ENCODE measurements at places on chromosomes 3 and 15.
A peak's percentile ranks its signal among the peaks of the same experiment; 100 is the strongest.

GRCh38 chr3:56135941-56136340 lies 332.3 kb downstream of the ERC2 start:
- DNase-seq = no peak

- no peak for DNase-seq
Measured at GRCh38 chr3:13338996-13339395, 81.1 kb downstream of the NUP210 start.

GRCh38 chr3:58528629-58529028 lies 8.4 kb downstream of the ACOX2 start:
- DNase-seq = no peak

DNA sequence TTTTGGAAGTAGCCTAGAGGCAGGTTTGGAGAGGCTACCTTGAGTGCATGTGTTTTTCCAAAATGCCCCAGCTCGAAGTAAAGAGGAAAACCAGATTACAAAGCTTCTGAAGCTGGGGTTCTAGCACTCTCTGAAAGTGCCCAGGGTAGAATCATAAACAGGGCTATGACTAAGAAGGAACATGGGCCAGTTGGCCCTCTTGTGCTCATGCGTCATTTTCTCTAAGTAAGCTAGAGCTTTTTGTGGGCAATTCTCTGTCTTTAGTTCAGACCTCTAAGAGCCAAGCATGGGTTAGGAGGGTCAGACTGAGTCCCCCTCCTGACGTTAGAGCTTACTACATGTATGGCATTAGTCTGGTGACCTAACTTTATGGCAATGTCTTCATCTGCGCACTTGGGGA lies 129.5 kb upstream of the UMPS start:
- no peak for DNase-seq

GRCh38 chr15:32956711-32957110 lies 237.8 kb downstream of the FMN1 start:
- DNase-seq = no peak

DNA sequence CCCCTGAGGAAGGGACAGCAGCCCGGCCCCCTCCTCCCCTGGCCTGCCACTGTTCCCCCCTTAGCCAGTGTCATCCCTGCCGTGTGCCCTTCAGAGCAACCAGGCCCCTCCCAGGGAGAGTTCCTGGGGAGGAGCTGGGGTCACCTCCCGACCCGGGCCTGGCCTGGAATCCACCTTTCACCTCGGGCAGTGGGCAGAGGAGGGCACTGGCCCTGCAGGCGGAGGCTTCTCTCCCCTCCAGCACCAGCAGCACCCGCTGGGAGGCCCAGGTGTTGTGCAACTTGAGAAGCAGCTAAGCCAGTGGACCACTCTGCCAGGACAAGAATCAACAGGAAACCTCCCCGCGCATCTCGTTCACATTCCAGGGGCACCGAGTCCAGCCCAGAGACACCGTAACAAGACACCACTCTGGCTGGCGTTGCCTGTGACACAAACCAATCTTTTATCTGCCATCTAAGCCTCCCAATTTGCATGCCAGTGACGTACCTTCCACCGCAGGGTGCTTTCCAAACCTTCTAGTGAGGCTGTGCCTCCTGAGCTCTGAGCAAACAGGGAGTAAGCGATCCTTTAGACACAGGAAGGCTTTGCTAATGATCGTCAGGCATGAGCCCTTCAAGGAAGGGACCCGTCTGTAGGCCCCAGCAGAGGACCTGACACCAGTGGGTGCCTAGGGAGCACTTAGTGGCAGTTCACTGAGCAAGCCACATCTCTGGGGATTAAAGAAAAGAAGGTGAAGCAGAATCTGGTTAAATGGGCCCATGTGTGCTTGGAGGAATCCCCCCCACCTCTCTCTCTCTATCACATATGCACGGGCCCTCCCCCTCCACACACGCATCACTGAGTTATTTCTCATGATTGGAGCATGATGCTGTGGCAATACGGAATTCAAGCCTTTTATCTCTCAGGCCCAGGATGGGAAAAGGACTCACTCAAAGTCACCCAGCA lies 98.9 kb upstream of the TLE3 start:
- DNase-seq = no peak

DNA sequence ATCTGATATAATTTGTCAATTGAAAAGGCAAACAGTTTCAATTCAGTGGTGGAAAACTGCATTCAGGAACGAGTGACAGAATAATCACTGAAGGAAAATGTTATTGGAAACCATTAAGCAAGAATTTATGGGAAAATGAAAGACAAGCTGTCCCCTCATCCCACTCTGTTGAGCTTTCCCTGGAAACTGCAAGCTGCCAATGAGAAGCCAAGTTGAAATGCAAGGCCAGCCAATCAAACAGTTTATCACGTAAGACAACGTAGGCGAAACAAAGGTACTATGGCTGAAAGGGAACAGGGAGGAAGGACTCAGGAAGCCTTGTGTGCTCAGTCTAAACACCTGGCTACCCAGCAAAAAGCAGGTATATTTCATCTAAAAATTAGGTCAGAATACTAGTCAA lies 187.9 kb upstream of the ATP10A start:
- DNase-seq = no peak

DNA sequence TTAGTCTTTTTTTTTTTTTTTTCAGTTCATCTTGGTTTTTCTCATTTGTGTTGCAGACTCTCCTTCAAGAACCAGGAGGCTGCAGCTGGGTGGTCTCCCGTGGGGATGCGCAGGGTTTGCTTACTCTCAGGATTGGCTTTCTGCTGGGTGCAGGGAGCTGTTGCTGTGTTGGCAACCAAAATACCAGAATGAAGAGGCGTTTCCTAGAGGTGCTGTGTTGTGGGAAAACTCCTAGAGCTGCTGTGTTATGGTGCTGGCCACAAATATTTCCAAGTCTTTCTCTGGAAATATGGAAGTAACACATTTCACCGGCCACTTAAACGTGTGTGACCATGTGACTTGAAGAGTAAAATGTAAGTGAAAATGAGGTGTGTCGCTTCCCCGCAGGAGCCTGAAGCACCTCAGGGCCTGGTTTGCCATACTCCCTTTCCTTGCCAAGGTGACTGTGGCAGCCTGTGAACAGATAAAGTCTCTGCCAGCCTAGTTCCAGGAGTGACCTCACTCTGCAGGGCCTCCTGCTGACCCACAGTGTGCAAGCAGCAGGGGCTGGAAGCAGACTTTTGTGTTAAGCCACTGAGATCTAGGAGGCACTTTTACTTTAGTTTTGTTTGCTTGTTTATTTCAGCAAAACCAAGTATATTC lies 258.9 kb downstream of the ADAMTS17 start:
- DNase-seq = no peak

DNA sequence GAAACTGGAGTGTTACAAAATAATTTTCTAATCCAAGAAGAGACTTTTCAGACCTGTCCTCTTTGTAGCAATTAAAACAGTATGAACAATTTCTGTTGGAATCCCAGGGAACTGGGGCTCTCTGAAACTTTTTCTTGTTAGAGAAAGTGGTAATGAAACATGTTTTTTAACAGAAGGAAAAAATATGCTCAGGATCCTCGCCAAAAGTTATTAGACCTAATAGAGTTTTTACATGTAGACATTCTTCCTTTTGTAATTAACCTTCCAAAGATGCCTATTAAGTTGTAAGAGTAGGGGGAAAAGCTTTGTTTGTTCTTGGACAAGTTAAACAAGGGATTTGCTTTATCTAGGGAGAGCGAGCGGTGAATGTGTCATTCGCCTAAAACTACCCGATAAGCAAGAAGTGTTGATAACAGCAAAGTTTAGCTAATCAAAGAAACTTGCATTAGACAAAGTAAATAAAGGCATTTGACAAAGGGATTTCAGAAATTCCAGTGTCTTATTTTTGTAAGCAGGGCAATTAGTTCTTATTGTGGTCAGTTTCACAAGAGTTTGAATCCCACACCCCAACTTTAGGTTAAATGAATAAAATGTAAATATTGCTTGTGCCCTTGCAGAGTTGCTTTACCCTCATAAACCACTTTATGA lies 2.3 kb downstream of the RARB start:
- DNase-seq = no peak

DNA sequence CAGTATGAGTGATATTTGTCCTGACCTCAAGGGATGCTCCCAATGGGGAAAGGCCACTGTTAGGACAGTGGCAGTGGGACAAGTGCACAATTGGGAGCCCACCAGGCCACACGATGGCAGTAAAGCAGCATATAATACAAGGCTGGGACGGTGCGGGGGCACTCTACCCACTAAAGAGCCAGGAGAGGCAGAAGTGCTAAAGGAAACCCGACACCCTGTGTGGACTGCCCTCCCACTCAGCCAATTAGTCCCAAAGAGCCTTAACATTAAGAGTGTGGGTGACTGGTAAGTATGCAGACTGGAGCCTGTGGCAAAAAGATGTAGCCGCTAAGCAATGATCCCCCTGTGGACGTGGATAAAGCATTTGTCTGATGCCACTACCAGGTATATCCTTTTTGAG lies 8.2 kb upstream of the ZNF589 start:
- DNase-seq = peak; percentile 39

DNA sequence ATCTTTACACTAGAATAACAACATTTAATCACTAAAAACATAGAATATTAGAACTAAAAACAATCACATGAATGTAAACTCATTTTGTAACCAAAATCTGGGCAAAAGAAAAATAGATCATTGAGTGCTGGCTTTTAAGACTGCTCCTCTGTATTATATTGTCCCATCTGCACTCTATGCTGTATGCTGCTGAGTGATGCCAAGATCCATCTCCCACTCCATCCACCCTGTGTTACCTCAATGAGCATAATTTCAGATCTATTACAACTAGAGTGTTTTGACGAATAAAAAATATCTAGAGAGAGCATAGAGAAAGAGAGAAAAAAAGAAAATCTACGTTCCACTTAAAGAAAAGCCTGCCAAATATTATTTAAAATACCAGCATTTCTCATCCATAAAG lies 1060.4 kb downstream of the ZPLD1 start:
- no peak for DNase-seq

DNA sequence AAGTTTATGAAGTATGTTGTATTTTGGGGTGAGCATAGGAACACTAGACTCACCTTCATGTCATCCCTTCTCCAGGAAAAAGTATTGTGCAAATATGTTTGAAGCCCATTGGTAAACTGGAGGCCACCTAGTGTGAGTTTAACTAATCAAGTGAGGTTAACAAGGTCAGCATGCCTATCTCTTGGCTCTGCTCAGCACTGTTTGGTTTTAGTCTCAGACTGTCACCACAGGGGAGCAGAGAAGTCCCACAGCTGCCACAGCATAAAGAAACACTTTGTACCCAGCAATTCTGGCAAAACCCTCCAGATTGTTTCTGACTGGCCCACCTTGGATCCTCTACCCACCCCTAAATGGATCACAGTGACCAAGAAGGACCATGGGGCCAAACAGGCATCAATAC lies 152.7 kb downstream of the FEZF2 start:
- no peak for DNase-seq

DNA sequence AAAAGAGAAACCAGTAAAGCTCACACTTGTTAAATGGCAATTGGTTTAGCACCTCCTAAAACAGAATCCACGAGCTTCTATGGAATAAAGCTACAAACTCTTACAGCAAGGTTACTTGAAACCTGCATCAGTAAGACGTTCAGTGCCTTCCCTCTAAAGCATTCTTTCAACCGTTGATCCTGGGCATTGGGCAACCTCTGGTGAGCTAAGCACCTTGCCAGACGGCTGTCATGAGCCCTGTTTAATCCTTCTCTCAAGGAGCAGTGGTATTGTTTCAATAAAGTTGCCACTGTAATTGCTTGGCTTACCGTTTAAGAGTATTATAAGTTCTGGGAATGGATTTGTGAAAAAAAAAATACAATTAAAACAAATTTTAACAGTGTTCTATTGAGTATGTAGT lies 75.0 kb downstream of the COL8A1 start:
- no peak for DNase-seq

DNA sequence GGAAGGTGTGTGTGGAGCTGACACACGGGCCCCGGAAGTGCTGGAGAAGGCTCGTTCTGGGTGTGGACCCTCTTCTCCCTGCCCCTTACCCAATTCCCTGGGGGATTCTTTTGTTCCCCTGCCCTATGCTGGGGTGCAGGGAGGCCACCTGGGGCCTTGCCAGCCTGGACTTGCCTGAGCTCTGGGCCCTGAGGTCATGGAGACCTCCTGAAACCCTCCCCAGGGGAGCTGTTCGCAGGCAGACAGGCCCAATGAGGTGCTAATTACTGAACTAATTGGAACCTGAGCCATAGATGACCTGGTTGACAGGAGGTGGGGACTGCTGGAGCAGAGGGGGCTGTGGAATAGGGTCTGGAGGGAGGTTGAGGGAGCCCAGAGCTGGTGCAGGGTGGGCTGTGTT lies 9.4 kb upstream of the C15orf39 start:
- no peak for DNase-seq

GRCh38 chr15:35712956-35713355 lies 167.0 kb upstream of the DPH6 start:
- DNase-seq = no peak

DNA sequence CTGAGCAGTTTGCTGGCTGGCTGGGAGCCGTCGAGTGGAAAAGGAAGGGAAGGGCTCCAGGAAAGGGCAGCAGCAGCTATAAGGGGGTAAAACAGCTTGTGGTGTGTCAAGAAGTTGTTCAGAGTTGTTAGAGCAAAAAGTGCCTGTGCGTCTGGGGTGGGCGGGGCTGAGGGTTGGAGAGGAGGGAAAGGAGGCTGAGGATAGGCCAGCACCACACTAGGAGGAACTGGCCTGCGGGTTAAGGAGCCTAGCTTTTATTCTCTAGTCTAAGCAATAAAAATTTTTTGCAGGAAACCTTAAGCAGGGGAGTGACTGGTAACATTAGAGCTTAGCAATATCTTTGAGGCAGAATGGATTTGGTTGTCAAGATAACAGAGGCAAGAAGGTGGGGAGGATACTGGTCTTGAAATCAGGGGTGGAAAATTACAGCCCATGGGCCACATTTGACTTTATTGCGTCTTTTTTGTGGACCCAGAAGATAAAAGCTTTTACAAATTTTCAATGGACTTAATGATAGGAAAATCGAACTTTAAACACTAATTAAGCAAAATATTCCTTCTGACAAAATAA lies 134.5 kb upstream of the AADACL2 start:
- DNase-seq = no peak
